Foreskin keratinocyte (primary cell): ENCODE measurements at places on chromosomes 12 and 14. TPM values are rescaled to one million over a fixed set of nuclear protein-coding genes. Genes with fewer than 3 reads are reported as not detected.

Gene TUBA1C
- total RNA-seq: 1,116 and 1,321 TPM in 2 replicates

GRCh38 chr14:90023176-90023896 lies 38.5 kb upstream of the KCNK13 start:
- DNase-seq: peak; percentile 12

Gene POTEG
- not detected in 2 replicates for total RNA-seq

DNA sequence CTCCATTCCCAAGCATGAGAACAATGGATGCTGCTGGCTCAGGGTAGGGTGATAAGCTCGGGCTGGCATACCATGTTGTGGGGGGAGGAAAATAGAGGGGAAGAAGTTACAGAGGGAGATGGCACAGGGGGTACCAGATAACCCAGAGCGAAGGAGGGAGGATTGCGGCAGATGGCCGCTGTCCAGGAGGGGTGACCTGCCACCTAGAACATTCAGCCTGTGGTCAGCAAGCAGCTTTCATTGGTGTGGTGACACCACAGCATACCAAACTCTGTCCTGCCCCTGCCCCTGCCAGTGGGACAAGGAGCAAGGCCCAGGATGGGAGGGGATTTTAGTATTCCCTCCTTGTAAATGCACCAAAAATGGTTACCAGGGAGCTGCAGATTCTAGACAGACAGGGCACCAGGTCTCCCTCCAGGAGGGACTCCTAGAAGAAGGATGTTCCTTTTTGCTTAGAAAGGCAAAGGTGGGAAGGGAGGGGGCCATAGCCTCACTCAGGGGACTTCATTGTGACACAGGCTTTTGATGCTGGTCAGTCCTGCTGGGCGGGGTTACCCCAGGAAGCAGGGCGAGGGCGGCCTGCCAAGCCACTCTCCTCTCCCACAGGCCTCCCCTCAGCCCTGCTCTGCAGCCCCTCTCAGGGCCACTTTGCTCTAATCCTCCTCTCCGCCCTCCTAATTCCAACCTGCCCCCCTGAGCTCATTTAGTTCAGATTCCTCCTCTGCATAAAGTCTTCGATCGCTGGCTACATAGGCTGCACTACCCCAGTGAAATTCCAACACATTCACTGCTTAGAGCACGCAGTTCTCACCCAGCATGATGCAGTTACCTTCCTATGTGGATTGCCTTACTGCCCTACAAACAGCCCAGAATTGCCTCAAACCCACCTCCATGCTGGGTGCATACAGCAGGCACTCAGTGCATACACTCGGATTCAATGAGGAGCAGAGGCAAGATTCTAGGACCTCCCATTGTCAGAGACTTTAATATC lies 36.0 kb upstream of the PLEKHG6 start:
- no peak for DNase-seq

DNA sequence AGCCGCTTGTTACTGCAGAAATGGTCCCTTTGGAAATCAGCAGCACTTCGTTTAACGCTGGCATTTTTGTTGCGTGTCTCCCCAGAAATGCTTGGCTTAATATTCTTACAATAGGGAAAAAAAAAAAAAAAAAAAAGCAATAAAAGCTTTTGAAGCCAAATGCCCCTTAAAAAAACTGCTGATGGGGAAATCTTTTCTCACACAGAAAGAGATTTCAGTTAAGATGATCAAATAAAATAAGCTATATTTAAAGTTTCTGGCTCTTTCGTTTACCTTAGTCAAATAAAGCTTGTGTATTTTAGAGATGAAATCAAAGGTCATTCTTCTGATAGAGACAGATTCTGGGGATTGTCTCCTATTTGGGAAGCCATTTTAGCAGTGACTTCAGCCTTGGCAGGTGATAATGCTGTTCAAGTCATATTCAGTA lies 52.4 kb upstream of the FRS2 start:
- DNase-seq: no peak

GRCh38 chr12:127293507-127294310 lies 973.3 kb upstream of the TMEM132C start:
- DNase-seq: peak; percentile 58

GRCh38 chr14:106218174-106218573 lies 691.8 kb downstream of the TMEM121 start:
- DNase-seq: no peak

DNA sequence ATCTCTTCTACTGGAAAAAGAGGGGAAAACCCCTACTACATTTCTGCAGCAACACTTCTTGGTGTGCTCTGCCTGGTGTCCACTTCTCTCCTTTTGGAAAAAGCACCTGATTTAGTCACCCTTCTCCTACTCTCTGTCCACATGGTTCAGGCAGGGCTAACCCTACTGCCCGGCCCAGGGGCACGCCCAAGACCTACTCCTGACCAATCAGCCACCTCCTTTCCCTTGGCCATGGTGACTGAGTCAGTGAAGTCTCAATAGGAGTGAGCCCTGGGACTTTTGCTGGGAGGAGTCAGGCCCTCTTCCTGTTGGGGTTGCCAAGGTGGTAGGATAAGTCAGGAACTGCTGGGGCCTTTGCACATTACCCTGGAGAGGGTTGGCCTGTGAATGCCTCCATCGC lies 52.5 kb upstream of the MYL2 start:
- DNase-seq: no peak

Gene ZNF10
- total RNA-seq: 2.3 and 3.0 TPM in 2 replicates

- DNase-seq: peak; percentile 79
Measured at GRCh38 chr12:82896979-82897378, 210.3 kb downstream of the TMTC2 start.
